GM04503 (cell line): ENCODE measurements at places on chromosomes 16 and 17.
A peak's percentile ranks its signal among the peaks of the same experiment; 100 is the strongest.

DNA sequence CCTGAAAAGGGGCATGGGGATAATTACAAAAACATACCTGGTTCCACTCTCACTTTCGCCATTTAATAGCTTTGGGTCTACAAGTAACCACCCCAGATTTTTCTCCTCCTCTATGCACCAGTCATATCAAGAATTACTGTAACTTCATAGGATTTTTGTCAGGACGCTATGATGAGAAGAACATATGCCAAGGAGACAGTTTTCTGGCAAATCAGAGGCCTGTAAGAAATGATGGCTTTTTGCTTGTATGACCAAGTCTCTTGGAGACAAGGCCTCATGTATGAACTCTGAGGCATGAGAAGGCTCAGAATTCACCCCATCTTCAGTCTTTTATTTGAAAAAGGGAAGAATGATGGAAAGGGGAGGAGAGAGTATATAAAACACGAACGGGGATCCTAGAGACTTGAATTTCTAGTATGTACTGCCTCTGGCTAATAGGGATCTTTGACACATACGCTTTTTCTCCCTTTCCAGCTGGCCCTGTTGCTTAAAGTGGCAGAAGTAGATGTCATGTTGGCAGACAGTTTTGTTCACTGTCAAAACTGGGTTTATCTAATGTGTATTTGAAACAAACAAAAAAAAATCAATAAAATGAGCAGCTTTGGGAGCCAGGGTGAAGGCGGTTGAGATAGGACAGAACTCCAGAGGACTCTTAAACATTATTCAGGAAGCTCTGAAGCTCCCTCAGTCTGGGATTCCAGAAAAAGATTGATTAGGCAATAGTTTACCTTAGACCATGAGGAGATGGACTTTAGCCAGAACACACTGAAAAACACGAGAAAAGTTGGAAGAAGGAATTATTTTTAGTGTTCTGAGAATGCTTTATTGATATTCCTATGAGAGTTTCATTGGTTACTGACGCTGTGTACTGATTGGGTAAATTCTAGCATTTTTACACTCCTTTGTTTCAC lies 656.6 kb downstream of the WWOX start:
- DNase-seq = no peak

DNA sequence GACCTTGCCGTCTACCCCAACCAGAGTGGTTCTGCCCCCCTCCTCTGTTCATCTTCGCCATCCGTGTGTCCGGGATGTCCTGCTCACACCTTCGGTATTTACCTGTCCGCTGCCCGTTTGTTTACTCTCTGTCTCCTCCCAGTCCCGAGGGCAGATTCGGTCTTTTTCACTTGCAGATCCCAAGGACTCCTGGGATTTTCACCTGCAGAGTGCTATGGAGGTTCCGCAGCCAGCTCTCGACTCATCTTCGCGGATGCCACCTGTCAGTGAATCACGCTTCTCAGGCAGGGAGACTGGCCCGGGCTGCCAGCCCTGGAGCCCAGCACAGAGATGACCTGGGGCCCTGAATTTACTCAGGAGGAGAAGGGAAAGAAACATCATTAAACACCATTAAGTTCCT lies 8.1 kb downstream of the CRISPLD2 start:
- no peak for DNase-seq

DNA sequence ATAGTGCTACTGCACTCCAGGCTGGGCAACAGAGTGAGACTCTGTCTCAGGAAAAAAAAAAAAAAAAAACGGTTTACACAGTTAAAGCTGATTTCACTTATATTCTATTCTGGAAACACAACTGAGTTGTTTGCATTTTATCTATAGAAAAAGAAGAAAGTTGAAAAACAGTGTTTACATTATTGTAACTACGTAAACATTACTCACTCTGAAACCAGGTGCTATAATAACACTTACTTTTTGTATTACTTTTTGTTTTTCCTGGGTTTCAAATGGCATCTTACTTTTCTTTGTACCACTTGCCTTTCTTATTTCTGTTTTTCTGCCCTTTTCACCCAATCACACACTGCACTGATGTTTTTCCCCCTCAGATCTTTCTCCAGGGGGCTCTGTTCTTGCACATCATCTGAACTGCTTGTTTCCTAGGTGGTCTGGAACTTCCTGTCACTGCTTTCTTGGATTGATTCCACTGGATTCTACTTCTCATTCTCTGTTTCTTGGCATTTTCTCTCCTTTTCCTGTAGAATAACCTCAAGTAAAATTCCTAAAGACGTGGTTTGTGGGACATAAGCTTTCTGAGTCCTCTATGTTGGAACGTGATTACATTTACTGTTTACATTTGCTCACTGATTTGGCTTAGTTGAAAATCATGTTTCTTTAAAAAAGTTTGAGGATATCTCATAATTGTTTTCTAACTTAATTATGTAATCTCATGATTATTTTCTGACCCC lies 142.1 kb downstream of the HS3ST3B1 start:
- DNase-seq = no peak

- no peak for DNase-seq
Measured at GRCh38 chr17:29726715-29727252, 104.1 kb upstream of the CORO6 start.

DNA sequence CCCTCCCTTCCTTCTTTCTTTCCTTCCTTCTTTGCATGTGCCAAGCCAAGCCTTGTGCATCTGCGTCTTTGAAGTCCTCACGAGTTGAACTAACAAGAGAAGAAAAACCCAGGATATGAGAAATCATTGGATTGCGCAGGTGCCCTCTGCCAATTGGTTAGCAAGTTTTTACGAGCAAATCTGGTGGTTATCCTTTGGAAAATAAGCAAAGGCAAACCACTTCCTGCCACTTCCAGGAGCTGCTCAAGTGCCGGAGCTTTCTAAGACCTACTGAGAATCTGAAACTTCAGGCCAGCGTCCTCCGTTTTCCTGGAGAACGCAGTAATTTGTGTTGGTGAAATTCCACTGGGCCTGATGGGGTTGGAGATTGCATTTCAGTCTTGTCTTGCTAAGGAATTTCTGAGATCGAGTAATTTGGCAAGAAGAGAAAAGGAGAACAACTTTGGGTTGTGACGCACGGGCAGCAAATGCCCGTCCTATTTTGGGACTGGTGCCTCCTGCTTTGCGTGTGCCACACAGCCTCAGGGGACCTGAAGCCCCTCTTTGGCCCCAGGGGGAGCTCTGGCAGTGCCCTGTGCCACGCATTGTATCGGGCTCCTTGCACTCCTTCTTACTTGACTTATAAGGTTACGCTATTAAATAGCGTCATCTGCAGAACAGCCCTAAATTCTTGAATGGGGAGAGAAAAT lies 56.4 kb downstream of the CMIP start:
- DNase-seq = peak; percentile 83

DNA sequence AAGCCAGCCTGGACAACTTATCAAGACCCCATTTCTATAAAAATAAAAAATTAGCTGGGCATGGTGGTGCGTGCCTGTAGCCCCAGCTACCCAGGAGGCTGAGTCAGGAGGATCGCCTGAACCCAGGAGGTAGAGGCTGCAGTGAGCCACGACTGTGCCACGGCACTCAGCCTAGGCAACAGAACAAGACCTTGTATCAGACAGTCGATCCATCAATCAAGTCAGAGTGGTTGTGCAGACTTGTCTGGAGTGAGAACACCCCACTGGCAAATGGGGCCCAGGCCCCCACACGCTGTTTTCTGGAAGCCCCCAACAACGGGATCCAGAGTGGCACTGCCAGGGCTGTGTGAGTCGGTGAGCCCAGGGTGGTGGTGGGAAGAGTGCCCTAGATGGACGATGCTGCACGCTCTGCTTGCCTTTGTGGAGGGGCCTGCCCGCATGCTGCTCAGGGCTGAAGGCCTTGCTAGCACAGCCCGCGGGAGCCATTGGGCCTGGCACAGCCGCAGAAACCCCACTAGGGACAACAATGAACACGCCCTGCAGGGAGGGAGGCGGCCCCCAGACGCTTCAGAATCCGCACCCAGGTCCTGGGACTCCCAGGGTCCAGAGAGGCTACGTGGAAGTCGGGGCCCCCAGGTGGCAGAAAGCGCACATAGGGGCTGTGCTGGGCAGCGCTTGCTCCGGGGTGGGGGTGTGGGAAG lies 80.1 kb upstream of the GNG13 start:
- DNase-seq = no peak
